T-helper 17 cell (primary cell): ENCODE measurements at places on chromosomes 1 and 21. TPM values are rescaled to one million over a fixed set of nuclear protein-coding genes. Genes with fewer than 3 reads are reported as not detected.

GRCh38 chr1:163730411-163730821, 408.7 kb downstream of the NUF2 start:
- DNase-seq: no peak

GRCh38 chr1:1287288-1288110, 7.3 kb downstream of the SCNN1D start:
- no peak for DNase-seq

DNA sequence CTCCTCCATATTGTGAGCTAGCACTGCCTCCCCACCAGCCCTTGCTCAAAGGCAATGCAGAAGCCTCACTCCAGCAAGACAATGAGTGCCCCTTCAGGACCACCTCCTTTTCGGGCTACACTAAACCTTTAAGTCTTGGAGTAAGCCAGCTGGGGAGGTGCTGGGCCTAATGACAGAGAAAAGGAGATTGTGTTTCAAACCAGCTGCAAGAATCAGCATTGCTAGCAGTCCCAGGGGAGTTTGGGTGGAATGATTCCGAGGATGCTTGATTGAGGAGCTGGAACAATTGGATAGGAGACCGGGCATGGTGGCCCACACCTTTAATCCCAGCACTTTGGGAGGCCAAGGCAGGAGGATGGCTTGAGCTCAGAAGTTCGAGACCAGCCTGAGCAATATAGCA, 54.1 kb upstream of the GPR37L1 start:
- DNase-seq: no peak

The TMCC2 gene
- 0.65 TPM for total RNA-seq

DNA sequence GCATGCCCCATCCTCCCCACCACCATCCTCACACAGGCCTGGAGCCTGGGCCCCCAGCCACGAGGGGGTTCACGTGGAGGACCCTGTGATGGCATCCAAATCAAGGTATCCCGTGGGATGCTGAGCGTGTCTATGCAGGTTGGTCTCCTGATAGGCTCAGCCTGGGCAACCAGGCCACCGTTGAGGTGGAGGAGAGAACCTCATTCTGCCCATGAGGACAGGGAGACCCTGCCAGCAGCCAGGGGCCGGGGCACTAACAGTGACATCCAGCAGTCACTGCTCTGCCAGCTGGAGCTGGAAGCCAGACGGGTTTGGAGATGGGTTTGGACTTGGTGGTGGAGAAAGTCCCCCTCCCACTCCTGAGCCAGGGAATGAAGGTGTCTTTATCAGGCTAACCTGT, 582.8 kb downstream of the MATN1 start:
- no peak for DNase-seq

- DNase-seq: no peak
Measured at GRCh38 chr1:154739654-154740053, 130.4 kb downstream of the KCNN3 start.

DNA sequence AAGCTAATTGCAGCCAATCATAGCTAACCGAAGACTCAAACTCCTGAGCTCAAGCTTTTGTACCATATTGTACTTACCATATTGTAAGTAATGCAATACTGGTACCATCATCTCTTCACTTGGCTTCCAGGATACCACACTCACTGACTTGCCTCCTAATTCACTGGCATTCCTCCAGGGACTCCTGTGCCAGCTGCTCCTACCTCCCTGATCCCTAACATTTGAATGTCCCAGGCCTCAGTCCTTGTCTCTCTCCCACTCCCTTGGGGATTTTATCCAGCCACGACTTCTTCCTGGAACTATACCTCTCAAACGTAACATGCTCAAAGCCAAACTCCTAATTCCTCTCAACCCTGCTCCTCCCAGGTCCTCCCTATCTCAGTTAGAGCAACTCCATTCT, 33.8 kb downstream of the USP48 start:
- DNase-seq: no peak

DNA sequence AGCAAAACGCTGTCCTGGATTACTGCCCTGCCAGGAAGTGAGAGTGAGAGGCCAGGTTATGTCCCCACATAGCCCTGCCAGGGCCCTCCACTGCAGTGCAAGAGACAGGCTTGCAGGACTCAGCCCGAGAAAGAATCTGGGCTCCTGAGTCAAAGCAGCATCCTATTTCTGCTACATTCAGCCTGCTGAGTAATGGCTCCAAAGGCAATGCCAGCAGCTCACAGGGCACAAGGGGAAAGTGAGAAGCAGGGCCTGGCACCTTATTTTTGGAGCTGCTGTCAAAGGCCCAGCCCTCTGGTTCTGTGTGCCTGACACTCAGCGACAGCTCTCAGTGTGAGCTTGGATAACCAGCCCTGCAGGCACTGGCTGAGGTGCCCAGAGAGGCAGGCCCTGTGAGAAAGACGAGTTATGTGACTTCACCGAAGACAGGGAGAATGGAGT, 83.9 kb downstream of the DTL start:
- DNase-seq: no peak

DNA sequence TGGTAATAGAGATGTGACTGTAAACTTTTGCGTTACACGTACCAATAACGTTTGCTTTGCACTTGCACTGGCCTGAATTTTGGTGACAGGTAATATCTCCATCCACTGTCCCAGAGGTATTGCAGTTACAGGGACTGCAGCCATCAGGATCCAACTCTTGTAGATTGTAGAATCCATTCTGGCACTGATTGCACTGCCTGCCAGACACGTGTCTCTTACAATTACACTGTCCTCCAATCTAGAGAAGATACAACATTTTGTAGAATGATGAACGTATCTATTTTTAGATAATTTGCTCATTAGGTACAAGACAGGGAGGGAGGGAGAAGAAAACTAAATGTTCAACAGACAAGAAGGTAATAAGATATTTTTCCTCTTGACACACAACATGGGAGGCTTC, 172.4 kb downstream of the USH2A start:
- DNase-seq: no peak

- DNase-seq: no peak
Measured at GRCh38 chr1:172390683-172391551, 29.6 kb upstream of the C1orf105 start.

The LCE1F gene
- total RNA-seq: not detected

GRCh38 chr1:223331301-223331700, 32.7 kb downstream of the SUSD4 start:
- DNase-seq: no peak

DNA sequence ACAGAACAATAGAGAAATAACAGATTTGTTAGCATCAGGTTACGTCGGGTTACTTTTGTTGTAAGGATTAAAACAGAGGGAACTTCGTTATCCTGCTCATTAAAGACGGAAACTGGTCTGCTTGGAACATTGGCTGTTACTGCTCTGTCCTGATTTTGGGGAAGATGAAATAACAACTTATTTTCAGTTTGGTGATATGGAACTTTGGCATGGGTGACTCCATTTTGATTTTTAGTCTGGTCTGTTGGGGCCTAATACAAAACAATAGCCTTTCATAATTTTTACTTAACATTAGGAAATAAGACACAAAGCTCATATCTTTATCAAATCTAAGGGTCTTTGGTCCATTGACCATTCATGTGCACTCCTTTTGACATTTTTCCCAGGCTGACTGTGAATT, 220.5 kb upstream of the DUSP10 start:
- no peak for DNase-seq
